ENCODE measurements at places on chromosomes 12 and 14.
A peak's percentile ranks its signal among the peaks of the same experiment; 100 is the strongest.

- DNase-seq: peak; percentile 11
Measured at GRCh38 chr14:98949051-98949450, 322.9 kb downstream of the BCL11B start.

DNA sequence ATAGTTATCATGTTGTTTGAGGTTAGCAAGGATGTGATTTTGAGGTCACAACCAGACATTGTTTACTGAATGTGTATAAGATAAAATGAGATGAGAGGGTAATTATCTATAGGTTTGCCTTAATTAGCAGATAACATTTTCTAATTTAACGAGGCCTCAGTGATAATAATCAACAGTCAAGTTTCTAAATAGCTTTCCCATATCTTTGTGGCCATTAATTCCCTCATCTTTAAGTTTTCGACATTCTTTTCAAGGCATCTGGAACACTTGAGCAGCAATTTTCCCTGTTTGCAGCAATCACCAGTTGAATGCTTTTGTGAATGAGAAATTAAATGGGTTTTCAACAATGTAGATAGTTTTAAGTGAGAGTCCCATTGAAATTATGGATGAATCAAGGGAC is 304.1 kb downstream of the SYT1 start:
- no peak for DNase-seq

DNA sequence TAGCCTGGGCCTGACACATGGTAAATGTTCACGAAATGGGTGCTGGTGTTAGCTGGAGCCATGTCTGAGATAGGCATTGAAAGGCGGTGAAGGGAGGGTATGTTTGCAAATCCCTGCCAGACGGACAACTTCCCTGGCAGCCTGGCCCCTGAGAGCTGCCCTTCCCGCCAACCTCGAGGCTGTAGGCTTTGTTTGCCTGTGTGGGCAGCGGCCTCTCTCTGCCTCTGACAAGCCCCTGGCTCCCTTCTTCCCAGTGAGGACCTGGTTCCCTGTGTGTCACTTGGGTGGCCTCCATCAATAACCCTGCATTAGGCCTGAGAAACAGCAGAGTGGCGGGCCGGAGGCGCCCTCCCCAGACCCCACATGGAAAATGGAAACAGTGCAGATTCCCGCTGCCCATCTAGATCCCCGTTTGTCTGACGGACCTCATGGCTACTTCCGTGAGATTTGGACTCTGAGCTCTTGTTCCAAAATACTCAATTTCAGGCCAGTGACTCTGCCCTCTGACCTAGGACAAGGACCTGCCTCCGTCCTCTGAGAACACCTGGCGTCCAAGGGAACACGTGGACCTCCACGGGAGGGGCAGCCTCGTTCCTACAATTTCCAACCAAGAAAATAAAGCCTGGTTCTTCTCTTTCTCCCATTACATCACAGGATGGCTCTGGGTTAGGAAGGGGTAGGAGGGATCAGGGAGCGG is 325.5 kb downstream of the DPF3 start:
- no peak for DNase-seq

DNA sequence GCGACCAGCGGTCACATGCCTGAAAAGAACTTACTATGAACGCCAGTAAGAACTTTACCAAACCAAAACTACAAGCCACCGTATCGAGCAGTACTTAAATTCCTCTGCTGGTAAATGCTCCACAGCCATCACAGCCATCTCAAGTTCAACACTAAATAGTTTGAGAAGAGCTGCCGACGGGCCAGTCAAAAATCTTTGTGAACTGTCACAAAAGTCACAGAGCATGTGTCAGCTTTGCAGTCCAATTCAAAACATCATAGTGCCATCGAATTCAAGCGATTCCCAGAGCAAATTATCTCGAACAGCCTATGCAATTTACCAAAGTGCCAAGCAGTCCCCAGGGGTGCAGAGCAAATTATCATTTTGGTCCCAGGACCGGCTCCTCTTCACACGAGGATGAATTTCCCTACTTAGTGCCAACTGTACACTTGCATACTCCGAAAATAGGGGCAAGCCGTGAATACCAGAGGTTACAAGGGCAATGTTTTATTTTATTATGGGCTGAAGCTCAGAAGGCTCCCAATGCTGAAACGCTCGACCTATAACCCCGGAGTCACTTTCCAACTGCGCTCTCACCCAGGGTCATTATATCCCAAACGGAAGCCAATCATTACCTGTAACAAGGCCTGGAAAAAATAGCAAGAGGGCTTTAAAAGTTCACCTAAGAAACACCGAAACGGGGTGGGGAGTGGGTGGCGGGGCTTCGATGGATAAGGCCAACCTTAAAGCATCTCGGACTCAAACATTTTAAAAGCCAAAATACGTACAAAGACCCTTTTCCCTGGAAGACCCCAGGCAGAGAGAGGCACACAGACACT is 1.1 kb downstream of the LRP6 start:
- peak; percentile 25 for DNase-seq

DNA sequence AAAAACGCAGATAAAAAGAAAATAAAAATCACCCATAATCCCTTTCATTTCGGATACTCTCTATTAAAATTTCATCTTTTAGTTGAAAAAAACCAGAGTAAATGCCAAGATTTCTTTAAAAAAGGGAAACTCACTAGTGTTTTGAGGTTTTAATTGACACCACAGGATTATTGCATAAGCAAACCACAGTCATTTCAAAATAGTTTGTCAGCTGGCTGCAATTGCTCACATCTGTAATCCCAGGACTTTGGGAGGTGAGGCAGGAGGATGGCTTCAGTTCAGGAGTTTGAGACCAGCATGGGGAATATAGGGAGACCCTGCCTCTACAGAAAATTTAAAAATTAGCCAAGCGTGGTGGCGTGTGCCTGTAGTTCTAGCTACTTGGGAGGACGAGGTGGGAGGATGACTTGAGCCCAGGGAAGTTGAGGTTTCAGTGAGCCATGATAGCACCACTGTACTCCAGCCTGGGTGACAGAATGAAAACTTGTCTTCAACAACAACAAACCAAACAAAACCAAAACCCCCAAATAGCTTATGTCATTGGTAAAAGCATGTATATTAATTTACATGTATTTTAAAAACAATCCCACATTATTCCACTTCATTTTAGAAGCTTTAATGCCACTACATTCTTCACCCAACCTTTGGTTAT is 48.8 kb downstream of the SYNE2 start:
- DNase-seq: no peak

DNA sequence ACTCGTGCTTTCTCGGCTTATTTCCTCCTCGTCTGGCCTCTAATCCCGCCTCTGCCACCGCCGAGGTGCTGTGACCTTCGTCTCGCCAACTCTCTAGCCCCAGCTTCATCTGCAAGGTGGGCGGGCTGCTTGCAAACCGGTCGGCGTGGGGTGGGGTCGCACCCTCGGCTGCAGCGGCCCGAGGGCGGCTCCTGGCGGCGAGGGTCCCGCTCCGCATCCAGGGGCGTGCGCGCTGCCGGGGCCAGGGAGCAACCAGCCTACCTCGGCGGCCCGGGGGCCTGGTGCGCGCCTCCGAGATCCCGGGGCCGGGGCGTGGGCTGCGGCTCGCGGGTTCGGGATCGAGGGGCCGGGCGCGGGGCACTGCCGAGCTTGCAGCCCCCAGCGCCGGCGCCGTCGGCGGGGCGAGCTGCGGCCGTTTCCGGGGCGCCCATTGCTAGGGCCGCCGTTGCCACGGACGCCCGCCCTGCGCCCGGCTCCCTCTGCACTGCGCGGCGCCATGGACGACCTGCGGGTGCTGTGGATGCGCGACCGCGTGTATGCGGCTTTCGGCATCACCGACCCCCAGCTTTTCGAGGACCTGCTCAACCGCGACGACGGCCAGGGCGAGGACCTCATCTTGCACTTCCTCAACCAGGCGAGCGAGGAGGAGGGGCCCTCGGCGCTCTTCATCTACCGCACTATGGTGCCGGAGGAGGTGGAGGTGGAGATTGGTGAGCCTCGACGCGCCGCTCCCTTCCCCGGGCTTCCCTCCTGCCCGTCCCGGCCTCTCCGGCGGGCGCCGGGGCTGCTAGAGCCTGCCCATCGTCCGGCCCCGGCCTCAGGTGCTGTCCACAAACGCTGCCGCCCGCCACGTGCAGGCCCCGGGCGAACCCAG is at the start of gene DNAH10:
Gene DNAH10, plus strand, starts transcription at position 461 of the 874 bp plus-strand sequence. Its CDS starts 36 bp downstream, at position 497.
- peak; percentile 53 for DNase-seq

DNA sequence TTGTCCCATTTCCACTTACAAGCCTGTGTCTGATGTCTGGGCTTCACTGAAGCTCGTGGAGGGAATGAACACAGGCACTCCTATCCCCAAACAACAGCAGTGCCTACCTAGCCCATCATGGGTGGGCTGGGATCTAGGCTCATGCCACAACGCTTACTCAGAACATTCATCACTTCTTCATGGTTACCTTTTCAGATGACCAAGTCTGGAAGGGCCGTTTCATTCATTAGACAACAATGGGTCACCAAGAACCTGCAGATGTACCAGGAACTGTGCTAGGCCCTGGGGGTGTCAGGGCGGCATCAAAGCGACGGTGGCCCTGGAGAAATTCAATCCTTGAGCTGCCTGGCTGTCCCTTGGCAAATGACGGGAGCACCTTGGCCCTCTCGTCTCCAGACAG is 64.9 kb upstream of the FZD10 start:
- DNase-seq: no peak

- no peak for DNase-seq
Measured at GRCh38 chr12:75583355-75583754, 71.9 kb upstream of the KRR1 start.

- DNase-seq: no peak
Measured at GRCh38 chr12:3510597-3510996, 19.6 kb downstream of the PRMT8 start.

DNA sequence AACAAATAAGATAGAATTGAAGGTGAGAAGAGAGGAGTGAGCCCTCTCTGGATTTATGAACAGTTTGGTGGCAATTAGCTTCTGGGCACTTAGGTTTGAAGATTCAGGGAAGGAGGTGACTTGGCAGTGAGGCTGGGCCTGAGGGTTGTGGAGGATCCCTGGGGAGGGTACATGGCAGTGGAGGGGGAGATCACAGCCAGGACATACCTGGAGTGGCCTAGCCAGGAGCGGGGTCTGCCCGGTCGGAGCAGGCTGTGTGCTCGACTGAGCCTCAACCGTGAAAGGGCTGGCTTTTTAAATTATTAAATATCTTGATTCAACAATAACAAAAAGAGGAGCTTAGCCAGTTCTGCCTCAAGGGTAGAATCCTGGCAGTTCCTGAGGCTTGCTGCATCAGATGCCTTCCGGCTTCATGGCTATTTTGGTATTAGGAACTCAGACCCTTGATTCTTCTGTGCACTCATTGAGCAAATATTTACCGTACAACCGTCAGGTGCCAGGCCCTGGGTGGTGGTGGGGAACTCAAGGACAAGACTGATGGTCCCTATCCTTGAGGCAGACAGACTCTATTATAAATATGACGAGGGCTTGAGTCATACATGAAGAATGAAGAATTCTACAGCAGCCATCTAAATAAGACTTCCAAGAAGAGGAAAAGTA is 73.4 kb downstream of the SPTB start:
- DNase-seq: no peak

GRCh38 chr12:59005193-59005955 is 85.1 kb upstream of the LRIG3 start:
- DNase-seq: peak; percentile 88

DNA sequence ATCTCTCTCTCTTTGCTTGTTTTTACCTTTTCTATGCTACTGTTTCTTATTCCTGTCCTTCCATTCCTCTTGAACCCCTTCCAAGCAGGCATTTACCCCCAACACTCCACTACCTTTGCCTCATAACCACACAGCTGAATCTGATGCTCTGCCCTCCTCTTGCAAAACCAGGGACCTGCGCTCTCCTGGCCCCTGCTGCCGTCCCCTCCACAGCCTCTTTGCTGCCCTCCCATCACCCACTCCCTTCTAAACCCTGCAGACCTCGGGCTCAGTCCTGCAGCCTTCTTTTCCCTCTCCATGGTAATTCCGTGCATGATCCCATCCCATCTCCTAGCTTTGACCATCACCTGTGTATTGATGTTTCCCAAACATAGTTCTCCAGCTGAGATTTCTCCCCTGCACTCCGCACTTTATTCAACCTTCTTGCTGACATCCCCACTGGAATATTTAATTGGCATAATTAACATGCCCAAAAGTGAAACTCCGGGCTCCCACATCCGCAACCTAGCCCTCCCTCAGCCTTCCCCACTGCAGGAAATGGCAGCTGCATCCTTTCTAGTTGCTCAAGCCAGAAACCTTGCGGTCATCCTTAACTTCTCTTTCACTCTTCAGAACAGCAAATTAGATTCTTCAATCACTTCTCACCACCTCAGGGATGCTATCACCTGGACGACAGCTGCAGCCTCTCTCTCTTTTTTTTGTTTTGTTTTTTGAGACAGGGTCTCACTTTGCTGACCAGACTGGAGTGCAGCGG is 16.0 kb downstream of the FIGNL2 start:
- no peak for DNase-seq

- DNase-seq: no peak
Measured at GRCh38 chr12:8867009-8867408, 44.6 kb downstream of the A2ML1 start.

- DNase-seq: peak; percentile 78
Measured at GRCh38 chr12:29148911-29149690, at the start of gene FAR2. TSS of gene FAR2 (plus strand) at chr12:29149278. CDS start at chr12:29270450, 121,172 bp downstream.

GRCh38 chr14:96162265-96162664 is 42.4 kb upstream of the BDKRB2 start:
- peak; percentile 2 for DNase-seq

DNA sequence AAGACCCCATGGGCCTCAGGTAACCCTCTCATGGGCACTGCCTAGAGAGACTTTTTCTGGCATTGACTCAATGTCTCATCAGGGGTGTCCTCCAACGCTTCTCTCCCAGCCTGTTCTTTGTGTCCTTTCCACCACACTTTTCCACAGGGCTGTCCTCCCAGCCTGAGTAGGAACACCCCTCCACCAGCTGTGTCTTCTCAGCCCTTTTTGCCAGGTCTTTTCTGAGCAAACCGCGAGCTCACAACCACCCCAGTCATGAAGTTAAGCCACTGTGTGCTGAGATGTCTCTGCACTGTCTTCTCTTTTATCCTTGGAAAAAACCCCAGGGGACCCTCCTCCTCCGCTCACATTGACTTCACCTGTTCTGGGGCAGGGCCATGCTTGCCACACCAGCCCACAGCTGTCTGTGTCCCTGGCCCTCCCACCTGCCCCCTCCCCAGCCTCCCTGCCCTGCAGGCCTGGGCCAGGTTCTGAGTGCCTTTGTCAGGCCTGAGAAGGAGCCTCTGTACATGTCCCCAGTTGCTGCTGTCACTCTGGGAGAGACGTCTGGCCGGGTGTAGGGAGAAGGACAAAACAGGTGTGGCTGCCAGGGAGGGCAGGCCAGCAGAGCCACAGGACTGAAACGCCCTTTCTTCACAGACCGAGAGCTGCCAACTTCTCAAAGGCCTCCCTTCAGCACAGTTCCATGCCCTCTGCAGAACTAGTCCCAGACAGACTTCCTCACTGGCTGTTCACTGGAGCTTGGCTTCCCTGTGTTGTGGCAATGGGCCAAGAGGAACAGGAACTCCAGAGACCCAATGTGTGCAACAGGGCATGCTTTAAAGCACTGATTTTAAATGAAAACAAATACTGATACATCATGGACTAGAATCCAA is 50.5 kb upstream of the PNMA1 start:
- DNase-seq: peak; percentile 90
